ENCODE measurements at places on chromosomes 2 and 18.

DNA sequence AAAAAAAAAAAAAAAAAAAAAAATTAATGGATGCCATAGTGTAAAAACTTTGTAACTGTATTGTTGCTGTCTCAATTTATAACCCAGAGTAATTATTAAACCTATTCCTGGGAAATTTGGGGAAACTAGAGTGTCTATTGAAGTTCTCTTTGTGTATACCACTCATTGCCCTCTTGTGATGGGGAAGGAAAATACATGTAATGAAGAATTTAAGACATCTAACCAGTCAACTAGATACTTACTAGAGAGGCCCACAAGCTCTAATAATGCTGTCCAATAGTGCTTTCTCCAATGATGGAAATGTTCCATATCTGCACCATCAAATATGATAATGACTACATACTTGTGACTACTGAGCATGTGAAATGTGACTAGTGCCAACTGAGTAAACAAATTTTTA is 168.5 kb upstream of the SLC39A10 start:
- no peak for DNase-seq

- no peak for DNase-seq
Observed at GRCh38 chr2:124112966-124113365, 87.9 kb downstream of the CNTNAP5 start.

DNA sequence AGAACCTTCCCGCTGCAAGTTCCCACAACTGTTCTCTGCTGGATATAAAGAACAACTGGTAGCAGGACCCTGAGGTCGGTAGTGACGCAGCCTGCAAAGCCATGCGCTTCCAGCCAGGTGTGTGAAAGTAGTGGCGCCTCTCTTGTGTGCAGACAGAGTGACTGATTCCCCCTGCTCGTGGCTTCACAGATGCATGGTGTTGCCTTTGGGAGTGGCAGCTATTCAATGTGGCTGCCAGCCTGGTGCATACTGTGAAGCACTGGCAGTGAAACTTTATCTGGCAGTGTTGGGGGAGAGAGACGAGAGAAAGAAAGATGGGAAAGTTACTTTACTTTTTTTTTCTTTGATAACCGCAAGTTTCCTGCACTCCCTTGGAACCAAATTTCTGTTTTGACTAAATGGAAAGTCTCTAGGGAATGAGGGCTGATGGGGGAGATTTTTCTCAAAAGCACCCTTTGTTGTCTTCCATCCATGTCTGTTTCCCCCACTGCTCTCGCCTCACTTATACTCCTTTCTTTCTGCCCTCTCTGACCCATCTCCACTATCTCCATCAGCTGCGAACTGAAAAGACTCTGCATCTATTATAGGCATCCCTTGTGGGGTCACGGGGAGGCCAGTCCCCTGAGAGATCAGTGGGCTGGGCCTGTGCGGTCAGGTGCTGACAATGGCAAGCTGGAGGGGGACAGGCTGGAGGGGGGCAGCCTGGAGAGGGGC is 90.0 kb upstream of the TNP1 start:
- no peak for DNase-seq

DNA sequence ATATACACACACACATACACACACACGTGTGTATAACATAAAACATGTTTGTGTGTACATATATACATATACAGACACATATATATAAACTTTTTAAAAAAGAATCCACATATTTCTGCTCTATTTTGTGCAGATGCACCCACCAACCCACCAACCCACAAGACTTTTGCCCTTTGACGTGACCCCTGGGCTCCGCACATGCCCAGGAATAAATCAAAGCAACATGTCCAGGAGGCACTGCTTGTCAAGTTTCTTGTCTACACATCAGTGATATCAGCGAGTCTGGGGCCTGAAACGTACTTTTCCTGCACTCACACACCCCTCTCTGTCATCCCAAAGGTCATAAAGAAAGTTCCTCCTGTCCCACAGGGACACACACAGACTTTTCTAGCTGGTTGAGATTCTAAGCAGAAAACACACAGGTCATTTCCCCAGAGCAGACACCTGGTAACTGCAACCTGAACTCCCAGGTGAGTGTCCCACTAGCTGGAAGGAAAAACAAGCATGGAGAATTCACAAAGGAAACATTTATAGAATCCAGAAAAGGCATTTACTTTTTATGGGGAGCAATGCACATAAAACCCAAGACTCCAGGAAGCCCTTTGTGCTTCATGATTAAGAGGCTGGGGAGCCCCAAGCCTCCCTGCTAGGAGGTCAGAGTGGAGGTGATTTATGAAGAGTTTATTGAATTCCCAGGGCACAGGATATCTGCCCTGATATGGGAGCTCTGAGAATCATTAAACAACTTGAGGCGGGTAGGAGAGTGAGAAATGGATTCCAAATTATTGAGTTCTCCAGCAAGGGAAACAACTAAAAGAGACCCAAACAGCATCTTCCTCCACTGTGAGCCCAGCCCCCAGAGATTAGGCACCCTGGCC is 211.6 kb downstream of the MGAT5 start:
- no peak for DNase-seq

- no peak for DNase-seq
Observed at GRCh38 chr2:127187831-127188230, 32.3 kb downstream of the CYP27C1 start.

DNA sequence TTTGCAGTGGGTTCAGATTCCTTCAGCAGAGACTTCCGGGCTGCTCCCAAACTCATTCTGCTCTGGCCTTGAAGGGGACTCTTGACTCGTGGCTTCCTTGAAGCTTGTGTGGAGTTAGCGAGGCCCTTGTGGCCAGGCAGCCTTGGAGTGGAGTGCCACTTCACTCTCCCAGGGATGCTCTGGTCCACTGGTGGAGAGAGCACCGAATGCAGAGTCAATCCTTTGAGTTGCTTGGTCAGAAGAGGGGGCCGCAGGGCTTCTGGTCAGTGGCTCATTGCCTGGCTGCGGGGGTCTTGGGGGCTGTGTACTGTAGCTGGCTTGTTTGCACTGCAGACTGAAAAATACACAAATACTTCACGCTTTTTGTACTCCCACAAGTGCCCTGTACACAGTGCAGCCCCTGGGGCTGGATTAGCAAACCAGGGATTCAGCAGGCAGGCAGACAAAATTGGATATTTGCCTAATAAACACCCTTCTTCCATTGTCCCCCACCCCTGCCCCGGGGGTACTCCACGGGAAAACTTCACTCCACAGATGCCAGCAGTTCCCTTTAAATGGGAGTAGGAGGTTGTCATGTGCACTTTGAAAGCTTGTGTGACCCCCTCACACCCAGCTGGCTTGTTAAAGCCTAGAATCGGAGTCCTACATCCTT is 3.2 kb downstream of the GLI2 start:
- DNase-seq, result no peak

DNA sequence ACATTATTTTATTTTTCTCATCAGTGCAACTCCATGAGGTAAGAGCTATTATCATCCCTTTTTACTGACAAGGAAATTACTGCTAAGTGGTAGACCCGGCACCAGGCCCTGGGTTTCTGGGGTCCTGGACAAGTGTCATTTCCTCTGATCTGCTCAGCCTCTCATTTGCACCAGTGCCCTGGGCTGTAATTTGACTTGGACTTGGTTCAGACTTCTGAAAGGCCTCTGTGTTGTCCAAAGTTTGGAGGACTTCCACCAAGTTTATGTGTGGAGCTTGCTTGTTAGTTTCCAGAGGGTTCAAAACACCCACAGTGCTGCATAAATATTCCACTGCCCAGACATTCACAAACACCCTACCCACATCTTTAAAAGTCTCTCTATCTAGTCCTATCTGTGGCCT is 44.0 kb upstream of the PPP1CB start:
- no peak for DNase-seq

GRCh38 chr18:8611916-8612576 is 2.8 kb downstream of the RAB12 start:
- no peak for DNase-seq

GRCh38 chr18:29594493-29594892 is 1417.6 kb upstream of the CDH2 start:
- no peak for DNase-seq

DNA sequence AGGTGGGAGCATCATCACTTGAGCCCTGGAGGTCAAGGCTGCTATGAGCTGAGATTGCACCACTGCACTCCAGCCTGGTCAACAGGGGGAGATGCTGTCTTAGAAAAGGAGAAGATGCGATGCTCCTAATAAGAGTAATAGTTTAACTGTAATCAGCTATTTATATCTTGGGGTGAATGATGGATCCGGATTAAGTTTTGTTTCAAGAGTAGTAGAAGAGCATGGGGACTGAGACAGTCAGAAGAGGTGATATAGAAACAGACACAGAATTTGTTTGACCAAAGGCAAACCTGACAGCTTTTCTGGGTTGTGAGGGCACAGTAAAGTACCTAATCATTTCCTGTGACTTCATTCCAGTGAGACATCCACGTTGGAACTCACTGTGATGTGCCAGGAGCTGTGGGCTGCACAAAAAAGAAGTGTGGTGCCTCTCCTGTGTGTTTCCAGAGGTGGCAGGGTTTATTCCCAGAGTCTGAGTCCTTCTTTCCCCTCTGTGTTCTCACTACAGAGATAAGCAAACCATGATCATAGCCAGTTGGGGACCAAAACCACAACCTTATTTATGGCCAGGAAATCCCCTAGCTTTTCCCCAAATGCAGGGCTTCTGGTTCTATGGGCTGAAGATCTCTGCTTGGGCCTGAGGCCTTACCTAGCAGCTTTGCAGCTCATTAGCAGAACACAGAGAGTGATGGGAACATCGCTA is 113.7 kb downstream of the XRCC5 start:
- DNase-seq, result no peak

DNA sequence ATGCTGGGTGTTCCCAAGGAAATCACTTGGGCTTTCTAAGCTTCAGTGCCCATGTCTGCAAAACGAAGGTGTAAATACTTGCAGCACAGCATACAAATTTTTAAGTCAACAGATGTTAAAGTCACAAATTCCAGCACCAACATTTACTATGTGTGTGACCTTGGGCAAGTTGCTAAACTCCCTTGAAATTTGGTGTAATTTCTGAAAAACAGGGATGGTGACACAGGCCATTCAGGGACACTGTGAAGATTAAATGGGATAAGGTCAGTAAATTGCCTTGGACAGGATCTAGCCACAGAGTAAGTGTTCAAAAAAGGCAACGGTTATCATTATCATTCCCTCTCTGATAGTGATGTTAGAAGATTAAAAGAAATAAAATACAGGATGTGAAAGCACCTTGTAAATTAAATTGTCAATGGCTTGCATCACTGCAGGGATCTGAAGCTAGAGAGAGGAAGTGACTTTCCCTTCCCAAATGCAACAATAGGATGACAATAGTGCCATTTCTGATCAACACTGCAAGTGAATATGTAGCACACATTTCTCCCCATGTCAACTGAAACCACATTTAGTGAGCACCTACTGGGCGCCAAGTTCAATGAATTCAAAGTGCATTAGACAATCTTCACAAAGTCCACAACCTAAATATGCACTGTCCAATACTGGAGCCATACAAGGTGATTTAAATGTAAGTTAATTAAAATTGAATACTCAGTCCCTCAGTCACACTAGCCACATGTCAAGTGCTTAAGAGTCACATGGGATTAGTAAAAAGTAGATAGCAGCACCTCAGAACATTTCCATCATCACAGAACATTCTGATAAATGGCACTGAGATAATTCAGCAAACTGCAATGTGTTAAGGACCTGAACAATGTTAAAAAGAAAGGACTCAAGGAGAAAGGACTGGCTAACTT is 81.2 kb downstream of the STK39 start:
- no peak for DNase-seq

- no peak for DNase-seq
Observed at GRCh38 chr2:47195148-47195547, 40.0 kb upstream of the STPG4 start.

DNA sequence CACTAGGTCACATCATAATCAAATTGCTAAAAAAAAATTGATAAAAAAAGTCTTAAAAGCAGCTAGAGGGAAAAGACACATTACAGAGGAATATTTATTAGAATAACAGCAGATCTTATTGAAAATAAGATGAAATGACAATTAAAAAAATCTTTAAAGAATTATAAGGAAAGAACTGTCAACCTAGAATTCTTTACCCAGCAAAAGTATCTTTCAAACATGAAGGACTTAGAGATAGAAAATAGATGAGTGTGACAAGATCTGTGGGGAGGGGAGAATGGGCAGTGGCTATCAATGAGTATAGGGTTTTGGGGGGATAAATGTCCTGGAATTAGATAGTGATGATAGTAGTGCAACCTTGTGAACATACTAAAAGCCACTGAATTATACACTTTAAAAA is 26.5 kb upstream of the RNF103 start:
- no peak for DNase-seq

- no peak for DNase-seq
Observed at GRCh38 chr2:71816815-71817214, 330.8 kb downstream of the CYP26B1 start.

- no peak for DNase-seq
Observed at GRCh38 chr18:22699629-22700028, 233.5 kb upstream of the RBBP8 start.

- DNase-seq, result no peak
Observed at GRCh38 chr2:11602563-11603204, 67.3 kb downstream of the NTSR2 start.

- no peak for DNase-seq
Observed at GRCh38 chr2:664063-664462, 13.1 kb downstream of the TMEM18 start.

- DNase-seq, result no peak
Observed at GRCh38 chr2:196335221-196335634, 163.8 kb upstream of the STK17B start.

DNA sequence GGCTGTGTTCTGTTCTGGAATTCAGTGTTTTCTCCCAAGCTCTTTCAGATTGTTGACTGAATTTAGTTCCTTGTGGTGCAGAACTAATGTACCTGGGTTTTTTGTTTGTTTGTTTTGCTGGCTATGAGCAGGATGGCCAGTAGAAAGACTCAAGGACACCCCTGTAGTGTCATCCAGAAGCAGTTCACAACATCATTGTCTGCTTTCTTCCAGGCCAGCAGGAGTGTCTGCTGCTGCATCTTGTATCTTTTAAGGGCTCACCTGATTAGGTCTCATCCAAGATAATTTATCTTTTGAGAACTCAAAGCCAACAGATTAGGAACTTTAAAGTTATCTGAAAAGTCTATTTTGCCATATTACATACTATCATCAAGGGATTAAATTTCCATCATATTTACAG is 318.5 kb upstream of the MC4R start:
- DNase-seq, result no peak

DNA sequence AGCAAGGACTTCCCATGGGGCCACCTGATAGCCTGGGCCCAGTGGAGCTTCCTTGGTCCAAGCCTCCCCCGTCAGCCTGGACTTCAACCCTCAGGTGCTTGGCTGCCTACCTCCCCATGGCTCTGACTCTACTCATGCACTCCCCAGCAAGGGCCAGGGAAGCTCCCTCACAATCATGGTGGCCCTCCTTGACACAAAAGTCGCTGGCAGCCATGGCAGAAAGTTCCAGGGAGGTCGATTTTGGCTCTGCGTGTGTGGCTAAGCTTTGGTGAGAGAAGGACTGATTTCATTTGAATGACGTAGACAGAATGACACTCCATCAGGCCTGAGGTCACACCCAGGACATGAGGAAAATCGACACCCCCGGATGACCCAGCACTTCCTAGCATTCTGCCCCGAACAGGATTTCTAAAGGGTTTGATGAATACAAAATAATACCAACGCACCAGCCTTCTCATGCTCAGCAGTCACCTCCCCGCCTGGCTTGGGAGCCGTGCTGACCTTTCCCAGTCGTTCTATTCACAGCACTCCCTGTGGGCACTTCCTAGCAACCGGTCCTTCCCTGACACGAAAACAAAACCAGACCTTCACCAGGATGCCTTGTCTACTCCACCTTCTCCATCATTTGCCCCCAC is 52.7 kb downstream of the LBH start:
- no peak for DNase-seq

Measured in stimulated activated CD4-positive, alpha-beta T cell treated with anti-CD3 and anti-CD28 coated beads, Interleukin-2, amount 100 ng/mL, for 4 hours (primary cell).